ENCODE measurements at places on chromosomes 1 and 21. TPM values are rescaled to one million over a fixed set of nuclear protein-coding genes. Genes with fewer than 3 reads are reported as not detected.

The KANK4 gene
- total RNA-seq, result 0.50 TPM

The KCNN3 gene
- total RNA-seq, result 5.6 TPM

The INAVA gene
- 48.8 TPM for total RNA-seq

The MGST3 gene
- total RNA-seq, result 296 TPM

The CAPN8 gene
- total RNA-seq, result 56.1 TPM

The IPO13 gene
- total RNA-seq, result 33.8 TPM

The TMPRSS15 gene
- not detected for total RNA-seq

The LCE2C gene
- not detected for total RNA-seq
